Brain microvascular endothelial cell (primary cell): ENCODE measurements at places on chromosomes 5 and 9.
A peak's percentile ranks its signal among the peaks of the same experiment; 100 is the strongest.

- DNase-seq, result no peak
These were observed 103.6 kb downstream of the CCDC192 start for GRCh38 chr5:127806776-127807175.

DNA sequence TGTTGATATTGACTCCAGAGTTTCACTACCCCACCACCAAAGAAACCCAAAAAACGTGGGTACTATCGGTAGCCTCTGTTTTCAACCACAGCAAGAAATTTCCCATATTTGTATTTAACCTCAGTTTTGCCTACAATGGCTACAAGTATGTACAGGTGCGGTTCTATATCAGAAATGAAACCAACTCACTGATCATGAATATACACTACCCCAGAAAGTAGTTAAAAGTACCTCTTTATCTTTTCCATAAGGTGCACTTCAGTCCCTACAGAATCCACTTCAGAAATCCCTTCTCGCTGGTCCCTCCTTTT lies 140.6 kb upstream of the SLC12A2 start:
- no peak for DNase-seq

DNA sequence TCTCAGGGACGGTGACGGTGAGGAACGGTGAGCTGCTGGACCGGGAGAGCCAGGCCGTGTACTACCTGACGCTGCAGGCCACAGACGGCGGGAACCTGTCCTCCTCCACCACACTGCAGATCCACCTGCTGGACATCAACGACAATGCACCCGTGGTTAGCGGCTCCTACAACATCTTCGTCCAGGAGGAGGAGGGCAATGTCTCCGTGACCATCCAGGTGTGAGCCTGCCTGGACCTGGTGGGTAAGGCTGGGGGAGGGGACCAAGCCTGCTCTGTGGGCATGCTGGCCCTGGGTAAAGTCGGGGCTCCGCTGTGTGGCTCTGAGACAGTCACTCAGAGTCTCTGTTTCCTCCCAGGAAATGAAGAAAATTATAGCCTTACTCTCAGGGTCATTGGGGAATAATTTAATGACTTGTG lies 29.3 kb downstream of the CDHR2 start:
- DNase-seq, result no peak

DNA sequence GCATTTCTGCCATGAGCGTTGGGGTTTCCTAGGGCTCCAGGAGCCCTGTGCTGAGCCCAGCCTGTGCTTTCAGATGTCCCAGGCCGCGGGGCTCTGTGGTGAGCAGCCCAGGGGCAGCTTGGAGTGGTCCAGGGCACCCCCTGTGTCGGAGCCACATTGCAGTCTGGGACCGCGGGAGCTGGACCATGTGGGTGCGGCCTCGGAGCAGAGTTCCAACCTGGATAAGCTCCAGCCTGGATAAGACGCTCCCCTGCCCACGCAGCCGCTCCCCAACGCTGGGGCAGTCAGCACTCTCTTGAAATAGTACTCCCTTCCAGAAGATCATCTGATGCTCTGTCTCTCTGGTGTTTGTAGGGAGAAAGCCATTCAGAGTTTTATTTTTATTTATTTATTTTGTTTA lies 111.1 kb downstream of the WNK2 start:
- no peak for DNase-seq

DNA sequence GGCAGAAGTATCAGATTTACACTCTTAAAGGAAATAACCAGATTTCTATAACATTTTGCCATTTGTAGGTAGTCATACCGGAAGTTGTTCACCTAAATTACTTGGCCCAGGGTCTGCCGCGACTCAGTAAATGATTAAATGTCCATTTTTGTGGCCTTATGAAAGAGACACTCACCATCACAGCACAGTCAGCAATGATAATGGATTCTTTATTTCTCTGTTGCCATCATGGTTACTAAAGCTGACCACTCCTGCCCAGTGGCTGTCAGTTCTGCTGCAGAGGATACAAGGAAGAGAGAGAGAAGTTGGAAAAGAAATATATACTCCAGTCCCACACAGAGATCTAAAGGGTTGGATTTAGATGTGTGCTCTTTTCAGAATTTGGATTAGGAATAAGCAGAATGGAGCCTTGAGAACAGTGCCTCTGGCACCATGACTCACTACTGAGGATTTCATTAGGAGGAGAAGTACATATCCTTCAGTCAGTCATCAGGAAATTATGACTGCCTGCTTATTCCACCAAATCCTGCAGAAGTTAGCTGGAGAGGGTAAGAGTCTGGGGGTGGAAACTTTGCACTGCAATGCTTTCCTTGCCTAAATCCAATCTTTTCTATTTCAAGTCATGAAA lies 72.8 kb upstream of the EFNA5 start:
- DNase-seq, result peak; percentile 45

- DNase-seq, result no peak
These were observed 12.2 kb downstream of the TRAF1 start for GRCh38 chr9:120914396-120914795.

GRCh38 chr5:93428868-93429267 lies 152.2 kb downstream of the NR2F1-AS1 start:
- peak; percentile 57 for DNase-seq
